ENCODE measurements at places on chromosomes 13 and 19. TPM values are rescaled to one million over a fixed set of nuclear protein-coding genes. Genes with fewer than 3 reads are reported as not detected.

The TSHZ3 gene
- 28.5 TPM for total RNA-seq

- ATAC-seq: no peak
Measured at GRCh38 chr13:45339867-45340266, 1.1 kb downstream of the TPT1 start.

The TBXA2R gene
- 14.9 TPM for total RNA-seq

The ZNF470 gene
- total RNA-seq: 5.9 TPM

GRCh38 chr19:18484992-18485391, 36.9 kb downstream of the ELL start:
- ATAC-seq: no peak

DNA sequence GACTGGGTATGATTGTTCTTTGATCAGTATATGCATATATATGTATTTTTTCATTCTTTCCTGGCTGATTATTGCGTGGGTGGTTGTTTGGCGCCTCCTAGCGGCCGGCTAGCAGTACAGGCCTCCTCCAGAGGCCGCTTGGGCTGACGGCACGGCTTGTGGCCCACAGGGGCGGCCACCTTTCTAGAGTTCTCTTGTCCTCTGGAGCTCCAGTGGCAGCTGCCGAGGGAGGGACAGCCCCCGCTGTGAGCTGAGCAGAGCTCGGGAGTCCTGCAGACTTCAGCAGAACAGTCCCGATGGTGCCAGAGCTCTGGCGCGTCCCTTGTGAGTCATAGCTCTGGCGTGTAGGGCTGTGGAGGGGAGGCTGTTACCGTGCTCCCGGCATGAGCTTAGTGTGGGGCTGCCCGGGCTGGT, 22.5 kb upstream of the ZNF429 start:
- peak; percentile 70 for ATAC-seq

- no peak for ATAC-seq
Measured at GRCh38 chr19:6253954-6254733, 25.6 kb downstream of the MLLT1 start.

- no peak for ATAC-seq
Measured at GRCh38 chr13:98427331-98427995, 149.4 kb downstream of the STK24 start.

GRCh38 chr19:35739275-35740107, 2.8 kb downstream of the IGFLR1 start:
- no peak for ATAC-seq

DNA sequence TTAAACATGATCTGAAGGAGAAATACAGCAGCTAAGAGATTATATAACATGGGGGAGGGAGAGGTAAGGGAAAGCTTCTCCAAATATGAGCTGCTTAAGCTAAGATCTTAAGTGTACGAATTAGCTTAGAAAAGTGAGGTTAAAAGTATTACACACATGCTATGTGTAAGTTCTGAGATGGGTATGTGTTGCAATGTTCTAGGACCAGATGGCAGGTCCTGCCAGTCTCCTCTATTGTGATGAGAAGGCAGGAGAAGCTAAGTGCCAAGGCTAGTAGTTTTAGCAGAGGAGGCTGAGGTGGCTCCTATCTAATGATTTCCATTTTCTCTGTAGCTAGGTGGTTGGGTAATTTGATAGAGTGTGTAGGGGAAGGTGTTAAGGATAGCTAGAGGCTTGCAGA, 57.6 kb downstream of the MICU2 start:
- ATAC-seq: no peak

DNA sequence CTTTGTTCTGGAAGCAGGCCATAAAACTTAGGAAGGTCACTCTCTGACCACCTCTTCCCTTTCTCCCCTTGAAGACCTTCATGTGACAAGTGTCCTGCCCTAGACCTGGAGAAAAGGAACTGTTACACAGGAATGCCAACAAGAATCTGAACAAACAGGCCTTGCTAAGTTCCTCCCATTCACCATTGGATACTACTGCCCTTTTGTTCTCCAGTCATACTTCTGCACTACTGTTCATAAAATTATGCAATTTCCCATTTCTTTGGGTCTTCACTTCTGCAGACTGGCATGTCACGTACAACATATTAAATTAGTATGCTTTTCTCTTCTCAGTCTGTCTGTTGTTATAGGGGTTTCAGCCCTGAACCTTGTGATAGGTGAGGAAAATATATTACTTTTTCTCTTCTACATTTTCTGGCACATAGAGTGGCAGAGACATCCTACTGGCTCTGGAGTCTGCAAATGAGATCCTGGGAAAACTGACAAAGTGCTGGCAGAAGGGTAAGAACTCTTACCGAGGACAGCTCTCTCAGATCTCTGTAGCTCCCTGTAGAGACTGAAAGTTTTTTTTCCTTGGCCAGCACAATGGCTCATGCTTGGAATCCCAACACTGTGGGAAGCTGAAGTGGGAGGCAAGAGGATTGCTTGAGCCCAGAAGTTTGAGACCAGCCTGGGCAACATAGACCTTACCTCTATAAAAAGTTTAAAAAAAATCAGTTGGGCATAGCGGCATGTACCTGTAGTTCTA, 87.6 kb upstream of the SPRY2 start:
- no peak for ATAC-seq

The ZNF8 gene
- total RNA-seq: 7.5 TPM

GRCh38 chr19:33039108-33039599, 25.5 kb downstream of the RHPN2 start:
- ATAC-seq: no peak

DNA sequence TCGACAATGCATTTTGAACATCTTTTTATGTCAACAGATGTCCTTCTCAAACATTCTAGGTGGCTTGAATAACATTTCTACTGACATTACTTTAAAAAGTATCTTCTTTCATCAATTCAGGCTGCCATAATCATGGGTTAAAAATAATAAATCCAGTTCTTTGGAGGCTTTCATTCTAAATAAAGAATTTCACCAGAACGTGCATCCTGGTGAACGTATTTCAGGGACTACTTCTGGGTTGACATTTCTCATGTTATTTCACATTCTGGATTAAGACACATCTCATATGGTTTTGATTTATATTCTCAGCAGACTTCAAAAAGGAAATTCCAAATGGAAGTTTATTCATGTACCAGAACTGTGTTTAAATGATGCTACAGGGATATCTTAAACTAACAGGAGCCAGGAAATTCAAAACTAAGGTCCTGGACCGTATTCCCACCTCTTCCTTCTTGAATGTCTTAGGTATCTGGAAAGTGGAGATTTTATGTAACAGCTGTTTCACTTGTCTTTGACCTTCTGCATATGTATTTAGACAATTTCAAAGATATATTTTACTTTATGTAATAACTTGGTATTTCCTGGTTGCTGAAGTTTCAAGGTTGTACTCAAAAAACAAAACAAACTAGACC, 107.2 kb downstream of the STARD13 start:
- no peak for ATAC-seq

The KIR3DL1 gene
- not detected for total RNA-seq

DNA sequence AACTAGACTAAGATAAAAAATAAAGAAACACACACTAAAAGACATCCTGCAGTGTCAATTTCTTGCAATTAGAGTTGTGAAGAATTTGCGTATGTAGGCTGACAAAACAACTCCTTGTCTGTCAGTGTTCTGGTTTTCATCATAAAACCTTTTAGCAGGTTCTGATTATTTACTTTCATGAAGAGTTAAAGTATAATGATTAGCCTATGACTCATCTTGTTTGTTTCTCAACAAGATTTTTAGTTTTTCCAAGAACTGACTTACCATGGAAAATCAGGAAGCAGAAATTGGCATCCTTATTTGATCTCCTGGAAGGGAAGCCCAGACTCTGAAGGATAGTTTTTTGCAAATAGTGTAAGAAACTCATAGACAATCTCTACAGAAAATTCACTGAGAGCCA, 848.7 kb upstream of the PCDH9 start:
- ATAC-seq: no peak

The REEP6 gene
- 0.32 TPM for total RNA-seq

DNA sequence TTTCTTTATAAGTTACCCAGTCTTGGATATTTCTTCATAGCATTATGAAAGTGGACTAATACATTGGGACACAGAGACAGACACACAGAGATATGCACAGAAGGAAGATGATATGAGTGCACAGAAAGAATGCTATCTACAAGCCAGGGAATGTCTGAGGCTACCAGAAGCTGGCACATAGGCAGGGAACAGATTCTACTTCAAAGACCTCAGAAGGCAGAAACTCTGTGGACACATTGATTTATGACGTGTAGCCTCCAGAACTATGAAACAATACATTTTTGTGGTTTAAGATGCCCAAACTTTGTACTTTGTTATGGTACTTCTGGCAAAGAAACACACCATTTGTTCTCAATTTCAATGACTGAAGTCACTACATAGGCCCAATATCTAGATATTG, 556.7 kb downstream of the PCDH9 start:
- ATAC-seq: no peak

The BRCA2 gene
- 0.19 TPM for total RNA-seq

- ATAC-seq: no peak
Measured at GRCh38 chr19:19592690-19593089, 25.8 kb downstream of the PBX4 start.

GRCh38 chr13:43245374-43245964, 222.1 kb downstream of the DNAJC15 start:
- no peak for ATAC-seq

GRCh38 chr13:36891752-36892151, 28.3 kb downstream of the SMAD9 start:
- no peak for ATAC-seq

GRCh38 chr19:19111136-19111835, 27.0 kb downstream of the TMEM161A start:
- ATAC-seq: no peak

DNA sequence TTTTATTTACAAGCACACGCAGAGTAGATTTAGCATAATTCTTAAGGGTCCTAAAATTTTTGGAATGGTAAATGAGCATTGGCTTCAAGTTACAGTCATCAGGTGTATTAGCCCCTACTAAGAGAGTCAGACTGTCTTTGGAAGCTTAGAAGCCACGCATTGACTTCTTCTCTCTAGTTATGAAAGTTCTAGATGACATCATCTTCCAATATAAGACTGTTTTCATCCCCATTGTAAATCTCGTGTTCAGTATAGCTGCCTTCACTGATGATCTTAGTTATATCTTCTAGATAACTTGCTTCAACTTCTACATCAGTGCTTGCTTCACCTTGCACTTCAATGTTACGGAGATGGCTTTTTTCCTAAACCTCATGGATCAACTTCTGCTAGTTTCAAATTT, 148.8 kb upstream of the SLITRK1 start:
- ATAC-seq: no peak

The SLC25A41 gene
- 1.3 TPM for total RNA-seq

DNA sequence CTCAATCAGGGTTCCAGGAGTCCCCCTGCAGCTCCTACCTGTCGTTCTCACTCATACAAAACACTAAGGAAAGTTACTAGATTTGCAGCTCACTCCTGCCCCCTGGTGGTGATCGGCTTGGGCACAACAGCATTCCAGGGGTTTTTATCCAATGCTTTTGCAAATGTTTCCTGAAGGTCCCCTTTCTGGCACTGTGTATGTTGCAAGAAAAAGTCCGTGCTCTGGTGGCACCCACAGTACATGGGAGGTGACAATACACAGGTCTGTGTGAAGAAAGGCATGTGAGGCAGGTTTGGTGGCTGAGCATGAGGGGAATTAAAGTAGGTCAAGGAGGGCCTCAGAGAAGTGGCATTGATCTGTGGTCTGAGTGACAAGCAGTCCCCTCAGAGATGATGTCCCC, 8.6 kb upstream of the TYK2 start:
- ATAC-seq: peak; percentile 54

The ZNF223 gene
- 5.5 TPM for total RNA-seq

DNA sequence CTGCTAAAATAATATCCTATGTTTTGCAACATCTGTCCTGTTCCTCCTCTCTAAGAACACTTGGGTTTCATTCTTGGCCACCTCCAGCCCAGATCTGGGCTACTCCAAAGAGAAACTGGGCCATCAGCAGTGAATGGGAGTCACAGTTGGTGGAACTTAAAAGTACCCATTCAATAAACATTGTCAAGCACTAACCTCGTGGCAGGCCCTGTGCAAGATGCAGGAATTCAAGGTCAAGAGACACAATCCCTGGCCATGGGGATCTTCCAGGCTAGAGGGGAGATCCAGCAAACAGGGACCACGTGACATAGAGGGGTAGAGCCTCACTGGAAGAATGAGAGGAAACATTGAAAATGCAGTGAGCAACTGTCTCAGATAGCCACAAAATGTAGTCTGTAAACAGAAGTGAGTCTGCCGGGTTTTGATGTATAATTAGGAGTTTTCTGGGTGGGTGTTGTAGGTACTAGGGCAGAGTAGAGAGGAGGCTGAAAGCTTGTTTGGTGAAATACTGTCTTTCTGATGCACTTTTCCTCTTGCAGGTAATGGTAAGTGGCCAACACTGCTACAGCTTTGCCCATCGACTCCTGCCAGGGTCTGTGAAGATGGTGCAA, 14.8 kb upstream of the EID2 start:
- ATAC-seq: no peak

The ZNF154 gene
- 3.8 TPM for total RNA-seq

- no peak for ATAC-seq
Measured at GRCh38 chr13:80605716-80606115, 264.8 kb upstream of the SPRY2 start.

The ANKLE1 gene
- 0.81 TPM for total RNA-seq

DNA sequence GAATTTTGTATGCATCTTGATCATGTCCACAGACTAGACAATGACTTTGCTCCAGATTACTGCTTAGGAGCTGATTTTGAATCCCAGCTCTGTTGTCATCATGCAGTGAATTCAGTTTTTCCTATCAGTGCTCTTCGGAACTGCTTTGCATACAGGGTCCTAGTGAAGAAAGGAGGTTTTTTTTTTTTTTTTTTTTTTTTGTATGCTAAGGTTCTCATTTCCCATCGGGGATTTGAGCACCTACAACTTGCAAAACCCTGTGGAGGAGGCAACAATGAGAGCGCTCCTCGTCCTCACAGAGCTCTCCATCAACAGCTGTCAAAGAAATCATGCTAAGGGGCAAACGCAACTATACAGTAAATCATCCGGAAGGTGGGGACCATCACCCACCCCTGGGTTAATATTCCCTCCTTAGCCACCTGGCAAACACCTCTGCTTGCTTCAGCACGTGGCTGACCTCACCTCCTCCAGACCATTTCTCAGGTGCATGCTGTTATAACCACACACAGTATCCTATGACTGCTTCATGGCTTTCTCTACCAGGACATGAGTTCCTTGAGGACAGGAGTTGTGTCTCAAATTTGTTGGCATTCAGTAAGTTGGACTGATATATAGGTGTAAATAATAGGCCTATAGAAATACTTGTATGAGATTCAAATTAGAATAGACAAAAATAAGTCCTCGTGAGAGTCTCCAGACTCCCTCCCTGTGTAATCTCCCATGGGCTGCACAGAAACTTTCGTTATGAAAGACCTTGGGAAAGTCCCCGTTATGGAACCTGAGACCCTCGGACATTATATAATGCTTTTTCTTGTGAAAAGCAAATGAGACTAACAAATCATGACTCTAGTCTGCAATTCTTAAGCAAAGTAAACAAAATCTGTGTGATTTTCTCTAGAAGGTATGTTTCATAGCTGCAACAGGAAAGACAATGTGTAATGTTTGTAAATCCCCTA, 113.8 kb downstream of the KATNAL1 start:
- no peak for ATAC-seq

The SELENOW gene
- total RNA-seq: 1,196 TPM

DNA sequence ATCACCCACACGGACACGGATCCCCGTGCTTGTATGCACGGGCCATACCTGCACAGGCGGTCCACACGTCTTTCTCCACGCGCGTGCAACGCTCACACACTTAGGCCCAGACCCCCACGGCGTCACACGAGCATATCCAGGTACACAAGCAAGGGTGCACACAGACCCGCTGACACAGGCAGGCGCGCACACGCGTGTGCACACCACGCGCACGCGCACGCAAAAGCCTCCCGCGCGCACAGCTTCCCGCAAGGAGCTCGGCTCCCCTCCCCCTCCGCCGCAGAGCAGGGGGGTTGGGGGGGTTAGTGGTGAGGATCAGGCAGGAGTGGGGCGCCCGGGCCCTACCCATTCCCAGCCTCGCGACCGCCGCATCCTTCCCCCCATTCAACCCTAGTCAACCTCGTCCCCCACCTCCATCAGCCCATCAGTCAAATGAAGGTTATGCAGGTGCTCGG, 407 bp downstream of the RAB3A start:
- ATAC-seq: no peak
